Myometrial cell (primary cell): ENCODE measurements at places on chromosomes 4 and X. TPM values are rescaled to one million over a fixed set of nuclear protein-coding genes. Genes with fewer than 3 reads are reported as not detected.

The MAGEA12 gene
- total RNA-seq: not detected in 2 replicates

The ASB11 gene
- not detected in 2 replicates for total RNA-seq

The CBLL2 gene
- total RNA-seq: not detected in 2 replicates

The SCRG1 gene
- total RNA-seq: 0.29 TPM in 1 of 2 replicates, not detected in the other

The POU3F4 gene
- not detected in 2 replicates for total RNA-seq

The PRRG3 gene
- total RNA-seq: not detected in 2 replicates

The BMX gene
- total RNA-seq: not detected in 2 replicates

The PLP1 gene
- total RNA-seq: 1.8 TPM in 1 of 2 replicates, not detected in the other

The CSAG3 gene
- not detected in 2 replicates for total RNA-seq

The SLC4A4 gene
- total RNA-seq: 0.58 and 0.71 TPM in 2 replicates

The AGTR2 gene
- not detected in 2 replicates for total RNA-seq

The SPANXC gene
- total RNA-seq: not detected in 2 replicates

The CYSLTR1 gene
- not detected in 2 replicates for total RNA-seq

The MAGEA8 gene
- not detected in 2 replicates for total RNA-seq

The PSMD10 gene
- total RNA-seq: 80.5 and 83.6 TPM in 2 replicates

The SMC1A gene
- 24.6 and 28.0 TPM in 2 replicates for total RNA-seq

The GIMD1 gene
- not detected in 2 replicates for total RNA-seq

The CNKSR2 gene
- not detected in 2 replicates for total RNA-seq

The ANXA3 gene
- total RNA-seq: 20.8 and 26.4 TPM in 2 replicates

The VCX2 gene
- not detected in 2 replicates for total RNA-seq

The GAR1 gene
- total RNA-seq: 5.7 and 11.0 TPM in 2 replicates

The RBBP7 gene
- 165 and 171 TPM in 2 replicates for total RNA-seq

The FRAS1 gene
- total RNA-seq: 1.2 and 3.2 TPM in 2 replicates

The CXorf49 gene
- total RNA-seq: not detected in 2 replicates

The FGFBP1 gene
- total RNA-seq: not detected in 2 replicates

The ACSL1 gene
- 38.5 and 39.2 TPM in 2 replicates for total RNA-seq

The XPNPEP2 gene
- total RNA-seq: 1.7 TPM in 1 of 2 replicates, not detected in the other

The RHOXF2 gene
- not detected in 2 replicates for total RNA-seq

The AFM gene
- total RNA-seq: not detected in 2 replicates

The SPIN3 gene
- 1.2 and 4.4 TPM in 2 replicates for total RNA-seq
